ENCODE measurements at places on chromosomes 2 and 18.

GRCh38 chr18:26657631-26658581, 109.6 kb upstream of the KCTD1 start:
- no peak for DNase-seq

DNA sequence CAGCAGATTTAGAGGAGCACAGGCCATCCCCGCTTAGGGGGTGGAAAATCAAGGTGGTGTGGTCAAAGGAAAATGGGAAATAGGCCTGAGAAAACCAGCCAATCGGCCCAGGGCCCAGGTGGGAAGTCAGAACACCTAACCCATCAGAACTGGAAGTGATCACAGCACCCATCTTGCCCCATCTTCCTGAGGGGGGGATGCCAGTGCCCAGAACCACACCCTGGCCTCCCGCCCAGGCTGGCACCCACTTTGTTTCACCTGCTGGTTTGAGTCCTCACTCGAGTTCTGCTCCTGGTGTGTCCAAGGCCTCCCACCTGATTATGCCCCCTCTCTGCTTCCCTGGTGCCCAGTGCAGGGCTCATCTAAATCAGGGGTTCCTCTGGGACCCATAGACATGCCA, 174.5 kb downstream of the TNS1 start:
- no peak for DNase-seq

DNA sequence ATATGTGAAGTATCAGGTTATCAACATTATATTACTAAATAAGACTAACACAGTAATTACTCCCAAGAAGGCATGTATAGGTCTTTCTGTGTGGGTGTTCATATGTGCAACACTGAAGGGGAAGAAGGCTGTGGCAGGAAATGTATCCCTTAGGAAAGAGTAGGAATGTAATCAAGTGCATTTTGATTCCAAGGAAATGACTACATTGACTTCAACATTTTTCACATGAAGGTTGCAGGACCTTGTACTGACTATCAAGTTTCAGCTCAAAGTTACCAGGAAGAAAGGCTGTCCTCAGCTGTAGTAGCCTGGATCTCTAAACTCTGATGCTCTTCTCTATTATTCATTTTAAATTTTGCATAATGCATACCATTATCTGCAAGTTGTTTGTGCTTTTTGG, 680.8 kb downstream of the NYAP2 start:
- DNase-seq, result no peak

GRCh38 chr2:241257419-241258032, 57.9 kb downstream of the HDLBP start:
- no peak for DNase-seq

DNA sequence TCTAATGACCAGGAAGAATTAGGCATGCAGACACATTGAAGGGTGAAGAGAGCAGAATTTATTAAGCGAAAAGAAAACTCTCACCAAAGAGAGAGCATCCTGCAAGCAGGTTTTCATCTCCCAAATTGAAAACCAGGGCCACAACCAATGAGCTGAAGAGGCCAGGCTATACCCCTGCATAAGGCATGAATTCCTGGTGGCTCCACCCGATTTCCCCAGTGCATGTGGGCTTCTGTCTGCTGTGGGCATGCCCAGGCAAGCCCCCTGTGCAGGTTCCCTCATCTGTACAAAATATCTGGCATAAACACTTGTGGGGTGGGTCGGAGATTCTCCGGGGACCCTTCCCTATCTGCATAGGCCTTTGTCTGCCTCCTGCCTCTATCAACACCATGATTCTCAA, 621.6 kb upstream of the LRRTM1 start:
- DNase-seq, result no peak

- no peak for DNase-seq
Measured at GRCh38 chr2:17846676-17847075, 30.4 kb downstream of the MSGN1 start.

DNA sequence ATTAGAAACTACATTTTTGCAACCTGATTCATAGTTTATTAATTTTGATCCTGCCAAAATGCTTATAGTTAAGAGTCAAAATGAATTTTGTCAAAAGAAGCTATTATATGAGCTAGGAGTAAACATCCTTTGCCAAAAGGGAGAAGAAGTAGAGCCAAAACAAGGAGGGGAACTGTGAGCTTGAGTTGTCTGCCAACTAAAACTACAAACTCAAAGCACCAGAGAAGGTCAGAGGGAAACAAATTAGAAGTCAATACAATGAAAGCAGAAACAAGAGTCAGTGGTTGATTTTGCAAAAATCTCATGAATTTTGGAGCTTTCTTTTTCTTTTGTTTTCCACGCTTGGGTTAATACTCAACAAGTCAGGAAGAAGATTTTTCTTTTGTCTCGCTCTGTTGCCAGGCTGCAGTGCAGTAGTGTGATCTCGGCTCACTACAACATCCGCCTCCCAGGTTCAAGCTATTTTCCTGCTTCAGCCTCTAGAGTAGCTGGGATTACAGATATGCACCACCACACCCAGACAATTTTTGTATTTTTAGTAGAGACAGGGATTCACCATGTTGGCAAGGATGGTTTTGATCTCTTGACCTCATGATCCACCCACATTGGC, 508.5 kb downstream of the RIT2 start:
- DNase-seq, result no peak

- no peak for DNase-seq
Measured at GRCh38 chr2:204261846-204262245, 283.4 kb upstream of the PARD3B start.

DNA sequence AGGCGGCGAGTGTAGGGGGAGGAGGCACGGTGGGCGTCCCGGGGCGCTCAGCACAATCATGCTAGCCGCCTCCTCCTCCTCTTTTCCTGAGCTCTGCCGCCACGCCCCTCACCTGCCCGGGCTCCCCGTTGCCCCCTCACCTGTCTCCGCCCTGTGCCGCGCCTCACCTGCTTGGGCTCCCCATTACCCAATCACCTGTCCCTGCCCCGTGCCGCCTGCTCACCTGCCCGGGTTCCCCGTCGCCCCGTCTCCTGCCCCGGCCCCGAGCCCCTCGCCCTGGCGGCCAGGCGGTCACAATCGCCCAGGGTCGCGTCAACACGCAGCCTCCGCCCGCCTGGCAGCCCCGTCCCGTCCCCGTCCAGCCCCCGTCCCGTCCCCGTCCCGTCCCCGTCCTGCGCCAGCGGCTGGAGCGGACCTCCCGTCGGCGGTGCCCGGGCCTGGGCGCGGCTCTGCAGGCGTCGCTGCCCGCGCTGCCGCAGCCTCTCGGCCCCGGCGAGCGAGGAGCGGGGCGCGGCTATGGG, at the start of gene DCDC2C:
Gene DCDC2C (plus strand): TSS at position 340 of the 521 bp plus-strand sequence. CDS start 177 bp downstream, at position 517.
- no peak for DNase-seq

- DNase-seq, result no peak
Measured at GRCh38 chr2:173865971-173866873, 99.0 kb downstream of the SP3 start.

DNA sequence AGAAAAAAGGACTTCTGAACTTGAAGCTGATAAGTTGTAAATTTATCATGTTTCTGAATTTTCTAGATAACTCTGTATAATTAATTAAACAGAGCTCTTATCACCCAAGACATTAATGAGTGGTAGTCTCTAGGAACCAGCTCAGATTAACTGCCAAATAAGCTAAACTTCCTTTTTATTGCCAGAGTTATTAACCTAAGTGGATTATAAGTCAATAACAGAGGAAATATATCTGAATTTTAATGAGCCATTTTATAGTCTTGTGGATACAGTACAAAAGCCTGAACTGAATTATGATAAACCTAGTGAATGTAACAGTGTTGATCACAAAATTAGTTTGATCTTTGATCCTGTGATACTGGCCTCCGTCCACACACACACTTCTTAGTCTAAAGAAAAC, 111.5 kb downstream of the COMMD1 start:
- DNase-seq, result no peak

GRCh38 chr2:150619607-150620330, 132.3 kb upstream of the RND3 start:
- DNase-seq, result no peak

Measured in stimulated activated CD8-positive, alpha-beta memory T cell treated with anti-CD3 and anti-CD28 coated beads, Interleukin-15, amount 100 ng/mL, for 1 hour (primary cell).